ENCODE measurements at places on chromosomes 4 and X.

DNA sequence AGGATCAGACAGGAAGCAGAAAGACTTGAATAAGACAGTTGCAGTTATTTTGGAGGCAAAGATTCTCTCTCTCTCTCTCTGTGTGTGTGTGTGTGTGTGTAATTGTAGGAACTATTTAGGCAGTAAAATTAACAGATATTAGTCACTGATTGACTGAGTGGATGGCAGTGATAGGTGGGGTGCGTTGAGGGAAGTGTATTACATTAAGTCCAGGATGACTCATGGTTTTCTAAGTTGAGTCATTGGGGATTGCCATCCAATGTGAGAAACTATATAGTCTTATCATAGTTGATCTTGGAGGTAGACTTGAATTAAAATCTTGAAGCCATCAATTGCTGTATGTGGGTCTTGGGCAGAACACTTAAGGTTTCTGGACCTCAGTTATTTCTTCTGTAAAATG is 75.4 kb downstream of the AR start:
- no peak for DNase-seq

- DNase-seq = no peak
These were observed 62.9 kb upstream of the UGT8 start for GRCh38 chr4:114535725-114536124.

DNA sequence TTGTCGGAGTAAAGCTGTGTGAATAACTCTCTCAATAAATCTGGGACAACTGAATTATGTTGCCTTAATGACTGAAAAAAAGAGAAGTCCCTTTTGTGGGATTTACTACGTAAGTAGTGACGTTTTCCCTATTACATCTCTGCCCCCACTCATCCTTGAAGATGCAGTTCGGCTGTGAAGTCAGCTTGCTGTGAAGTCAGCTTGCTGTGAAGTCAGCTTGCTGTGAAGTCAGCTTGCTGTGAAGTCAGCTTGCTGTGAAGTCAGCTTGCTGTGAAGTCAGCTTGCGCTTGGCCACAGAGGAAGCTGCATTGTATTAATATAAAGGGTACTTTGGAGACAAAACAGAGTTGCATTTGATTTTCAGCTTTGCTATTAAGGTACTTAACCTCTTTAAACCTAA is 8.0 kb upstream of the VAMP7 start:
- DNase-seq = no peak

DNA sequence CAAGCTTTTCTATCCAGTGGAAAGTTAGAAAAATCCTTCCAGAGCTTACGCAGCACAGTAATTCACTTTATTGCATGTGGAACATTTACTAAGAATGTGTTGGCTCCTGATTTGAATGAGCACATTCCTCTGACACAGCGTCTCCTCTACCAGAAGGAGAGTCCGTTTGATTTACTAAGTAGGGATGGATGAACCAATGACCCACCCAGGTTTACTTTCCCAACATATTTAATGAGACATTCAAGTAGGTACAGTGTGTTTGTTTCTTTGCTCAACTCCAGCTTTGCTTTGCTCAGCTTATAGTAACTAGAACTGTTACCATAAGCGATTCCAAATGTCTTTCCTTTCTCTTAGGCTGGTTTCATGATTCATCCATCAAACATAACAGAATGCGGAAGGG is 161.7 kb downstream of the SMARCA1 start:
- DNase-seq = no peak

DNA sequence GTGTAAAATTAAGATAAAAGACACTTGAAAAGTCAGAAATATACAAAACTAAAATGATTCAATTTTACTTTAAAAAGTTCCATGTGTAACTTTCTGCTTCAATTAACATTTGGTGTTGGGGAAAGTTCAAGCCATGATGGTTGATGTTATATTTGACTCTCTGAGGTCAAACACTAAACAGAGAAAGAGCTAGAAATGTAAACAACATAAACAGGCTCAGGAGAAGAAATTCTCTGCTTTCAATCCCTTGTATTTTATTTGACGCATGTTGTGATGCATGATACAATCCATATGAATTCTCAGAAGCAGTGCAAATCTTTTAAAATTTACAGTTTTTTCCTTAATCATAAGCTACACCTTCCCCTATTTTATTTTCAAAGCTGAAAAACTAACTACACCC is 822.4 kb downstream of the PCDH18 start:
- DNase-seq = no peak

DNA sequence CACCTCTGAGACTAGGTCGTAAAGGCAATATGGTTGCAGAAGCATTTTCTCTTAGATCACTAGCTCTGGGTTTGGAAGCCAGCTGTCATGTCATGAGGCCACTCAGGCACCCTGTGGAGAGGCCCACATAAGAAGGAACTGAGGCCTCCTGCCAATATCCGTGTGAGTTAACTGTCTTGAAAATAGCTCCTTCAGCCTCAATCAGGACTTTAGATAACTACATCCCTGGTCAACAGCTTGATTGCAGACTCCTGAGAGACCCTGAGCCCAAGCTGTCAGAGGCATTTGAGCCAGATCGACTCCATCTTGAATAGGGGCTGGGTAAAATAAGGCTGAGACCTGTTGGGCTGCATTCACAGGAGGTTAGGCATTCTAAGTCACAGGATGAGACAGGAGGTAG is 15.1 kb upstream of the REPS2 start:
- no peak for DNase-seq

DNA sequence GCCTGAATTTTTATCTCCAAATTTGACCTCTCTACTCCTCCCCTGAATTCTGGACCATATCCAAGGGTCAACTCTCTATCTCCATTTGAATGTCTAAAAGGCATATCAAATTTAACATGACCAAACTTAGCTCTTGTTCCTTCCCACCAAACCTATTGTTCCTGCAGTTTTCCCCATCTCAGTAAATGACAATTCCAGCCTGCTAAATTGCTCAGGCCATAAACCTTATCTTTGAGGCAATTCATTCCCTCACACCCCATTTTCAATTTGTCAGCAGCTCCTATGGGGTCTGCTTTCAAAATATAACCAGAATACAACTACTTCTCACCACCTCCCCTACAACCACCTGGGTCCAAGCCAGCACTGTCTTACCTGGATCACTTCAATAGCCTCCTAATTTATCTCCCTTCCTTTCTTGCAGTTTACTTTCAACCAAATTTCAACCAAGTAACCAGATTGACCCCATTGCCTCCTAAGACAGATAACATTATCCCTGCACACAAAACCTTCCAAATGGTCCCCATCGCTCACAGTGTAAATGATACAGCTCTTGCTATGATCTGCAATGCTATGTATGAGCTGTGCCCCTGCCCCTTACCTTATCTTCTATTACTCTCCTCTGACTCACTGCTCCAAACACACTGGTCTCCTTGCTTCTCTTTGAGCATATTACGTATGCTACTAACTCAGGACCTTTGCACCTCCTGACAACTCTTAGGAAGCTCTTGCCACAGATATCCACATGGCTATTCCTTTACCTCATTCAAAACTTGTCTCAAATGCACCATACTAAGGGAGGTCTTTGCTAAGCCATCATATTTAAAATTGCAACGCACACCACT is 66.0 kb downstream of the CAMK2D start:
- DNase-seq = no peak

GRCh38 chr4:17469931-17470674 is 41.8 kb downstream of the QDPR start:
- no peak for DNase-seq

- DNase-seq = no peak
These were observed 186.0 kb downstream of the MID1IP1 start for GRCh38 chrX:38987198-38987651.

- DNase-seq = peak; percentile 32
These were observed 50.3 kb downstream of the STPG2 start for GRCh38 chr4:98092833-98093439.

DNA sequence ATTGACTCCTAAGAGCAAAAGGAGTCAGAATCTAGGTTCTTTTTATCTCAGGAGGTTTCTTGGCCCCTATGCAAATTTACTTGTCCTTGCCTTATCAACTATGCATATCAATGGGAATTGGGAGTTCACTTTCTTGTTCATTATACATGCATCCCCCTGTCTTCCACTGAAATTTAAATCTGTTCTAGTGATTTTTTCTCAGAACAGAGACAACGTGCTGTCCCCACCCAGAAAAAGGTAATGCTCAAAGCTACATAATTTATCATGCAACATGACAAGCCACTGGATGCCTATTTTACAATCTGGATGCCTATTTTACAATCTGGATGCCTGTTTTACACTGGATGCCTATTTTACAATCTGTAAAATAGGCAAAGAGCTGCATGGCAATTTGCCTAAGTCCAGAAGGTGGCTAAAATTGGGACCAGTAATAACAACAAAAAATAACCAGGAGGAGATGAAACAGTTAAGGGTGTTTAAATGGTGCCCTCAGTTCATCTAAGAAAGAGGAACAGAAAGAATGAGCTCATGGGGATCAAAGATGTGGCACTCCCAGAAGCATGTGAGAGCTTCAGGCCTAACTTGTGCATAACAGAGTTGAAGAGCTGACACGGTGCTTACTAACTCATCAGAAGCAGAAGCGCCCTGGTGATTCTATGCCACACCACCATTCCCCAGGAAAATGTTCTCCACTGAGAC is 537.8 kb upstream of the BOD1L1 start:
- no peak for DNase-seq

GRCh38 chr4:7788694-7789425 is 150.8 kb downstream of the AFAP1 start:
- DNase-seq = peak; percentile 17

DNA sequence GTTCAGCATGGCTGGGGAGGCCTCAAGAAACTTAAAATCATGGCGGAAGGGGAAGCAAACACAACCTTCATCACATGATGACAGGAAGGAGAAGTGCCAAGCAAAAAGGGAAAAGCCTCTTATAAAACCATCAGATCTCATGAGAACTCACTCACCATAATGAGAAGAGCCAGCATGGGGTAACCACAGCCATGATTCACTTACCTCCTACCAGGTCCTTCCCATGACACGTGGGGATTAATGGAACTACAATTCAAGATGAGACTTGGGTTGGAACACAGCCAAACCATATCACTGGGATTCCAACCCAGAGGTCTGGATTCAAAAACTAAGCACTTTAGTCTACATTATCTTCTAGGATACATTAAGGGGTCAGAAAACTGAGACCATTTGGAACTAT is 609.6 kb upstream of the SPANXN1 start:
- DNase-seq = no peak

DNA sequence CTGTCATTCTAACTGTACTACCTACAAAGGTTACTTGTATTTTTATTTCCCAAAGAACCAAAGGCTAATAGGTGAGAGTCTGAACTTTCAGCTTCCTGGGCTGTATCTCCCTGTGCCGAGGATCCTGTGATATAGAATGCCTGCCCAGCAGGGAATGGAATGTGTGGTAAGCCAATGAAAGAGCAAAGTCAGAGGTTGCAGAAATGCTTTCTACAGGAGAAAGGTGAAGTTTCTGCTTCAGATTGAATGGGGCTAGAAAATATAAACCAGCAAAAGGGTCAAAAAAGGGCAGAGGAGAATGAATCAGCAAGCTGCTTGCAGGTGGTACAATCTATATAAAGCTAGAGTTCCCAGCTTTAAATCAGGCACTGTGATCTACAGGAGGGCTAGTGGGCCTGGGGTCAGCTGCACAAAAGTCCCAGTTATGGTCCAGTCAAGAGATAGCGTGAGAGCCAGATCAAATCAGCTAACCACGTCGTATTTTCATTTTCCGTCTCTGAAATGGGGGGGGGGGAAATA is 146.1 kb downstream of the DCTD start:
- DNase-seq = no peak

DNA sequence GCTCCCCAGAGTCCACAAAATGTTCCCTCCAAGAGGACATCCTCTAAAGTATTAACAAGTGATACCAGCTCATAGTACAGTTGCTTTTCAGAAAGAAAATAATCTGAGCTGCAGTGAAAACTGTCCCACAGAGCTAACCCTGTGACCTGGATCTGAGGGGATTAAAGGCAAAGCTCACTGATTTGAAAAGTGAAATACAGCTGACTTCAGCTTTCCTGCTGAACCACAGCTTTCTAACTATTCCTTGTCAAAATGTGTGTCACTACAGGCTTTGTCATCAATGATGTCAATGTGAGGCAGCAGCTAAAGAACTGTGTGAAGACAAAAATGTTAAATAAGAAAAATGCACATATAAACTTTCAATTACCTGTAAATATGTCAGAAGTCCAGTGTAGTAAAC is 36.9 kb downstream of the DCHS2 start:
- no peak for DNase-seq

DNA sequence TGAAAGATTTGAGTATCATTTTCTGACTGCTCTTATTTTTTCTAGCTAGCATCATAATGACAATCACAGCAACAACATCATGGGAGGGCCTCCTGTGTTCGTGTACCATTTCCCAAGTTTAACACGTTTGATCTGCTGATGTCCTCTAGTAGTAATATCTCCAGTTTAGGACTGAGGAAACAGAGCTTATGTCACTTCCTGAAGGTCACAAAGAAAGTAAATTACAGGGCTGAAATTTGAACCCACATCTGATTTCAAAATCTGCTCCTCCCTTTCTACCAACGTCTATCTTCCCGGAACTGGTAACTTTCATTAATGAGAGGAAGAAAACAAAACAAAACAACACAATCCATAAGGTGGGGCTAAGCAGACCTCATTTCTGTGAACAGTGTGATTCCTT is 302.7 kb downstream of the PACRGL start:
- no peak for DNase-seq
